ENCODE measurements at places on chromosomes 7 and 10. TPM values are rescaled to one million over a fixed set of nuclear protein-coding genes. Genes with fewer than 3 reads are reported as not detected.

MYH16 gene
- total RNA-seq: not detected

MINDY4 gene
- total RNA-seq: 13.1 TPM

FRAT1 gene
- 4.7 TPM for total RNA-seq

TMEM196 gene
- not detected for total RNA-seq

SKIDA1 gene
- total RNA-seq: 1.0 TPM

TMEM184A gene
- total RNA-seq: 0.31 TPM

MMRN2 gene
- total RNA-seq: 2.0 TPM

CPN1 gene
- total RNA-seq: 0.09 TPM

TUBAL3 gene
- 6.3 TPM for total RNA-seq

PNLIPRP1 gene
- total RNA-seq: 1.1 TPM

All from K562 (cell line).